Smooth muscle cell of the coronary artery (primary cell): ENCODE measurements at places on chromosomes 4 and X. TPM values are rescaled to one million over a fixed set of nuclear protein-coding genes. Genes with fewer than 3 reads are reported as not detected.

Gene GAGE13
- not detected in 2 replicates for total RNA-seq

Gene RHOH
- not detected in 2 replicates for total RNA-seq

Gene CNGA1
- total RNA-seq, result 2.3 TPM in 1 of 2 replicates, not detected in the other

Gene TEC
- total RNA-seq, result 0.38 and 0.94 TPM in 2 replicates

Gene FGF13
- total RNA-seq, result under 0.01 and 6.2 TPM in 2 replicates

Gene TMEM47
- 27.4 and 51.0 TPM in 2 replicates for total RNA-seq
